T-cell (primary cell): ENCODE measurements at places on chromosomes 13 and 19. TPM values are rescaled to one million over a fixed set of nuclear protein-coding genes. Genes with fewer than 3 reads are reported as not detected.

Gene LHB
- not detected for total RNA-seq

Gene LGALS7
- not detected for total RNA-seq

Gene FGF22
- total RNA-seq: 2.8 TPM

Gene STX10
- total RNA-seq: 55.1 TPM

DNA sequence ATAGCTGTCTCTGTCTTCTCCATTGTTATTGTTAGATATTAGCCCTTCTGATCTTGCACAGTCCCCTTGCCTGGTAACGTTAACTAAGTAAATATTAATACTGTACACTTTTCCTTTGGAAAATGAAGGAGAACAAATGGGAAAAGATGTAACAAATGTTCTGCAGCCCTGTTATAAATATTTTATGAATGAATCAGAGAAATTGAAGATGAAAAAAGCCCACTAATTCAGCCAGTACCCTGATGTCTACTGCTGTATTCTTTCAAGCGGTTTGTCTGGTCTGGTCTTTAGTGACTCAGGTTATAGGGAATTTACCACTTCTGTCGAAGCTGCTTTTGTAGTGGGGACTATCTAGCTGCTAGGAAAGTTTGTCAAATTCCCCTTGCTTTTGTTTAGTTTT, 121.0 kb downstream of the COG6 start:
- no peak overlapping the region for H3K27ac ChIP-seq
- DNase-seq: no peak
- H3K36me3 ChIP-seq: no peaks in the 10 kb centered on the region
- H3K4me1 ChIP-seq: peaks cover 9% of the 10 kb centered on the region
- H3K4me3 ChIP-seq: no peak overlapping the region

Gene PNMA8B
- total RNA-seq: 0.28 TPM

DNA sequence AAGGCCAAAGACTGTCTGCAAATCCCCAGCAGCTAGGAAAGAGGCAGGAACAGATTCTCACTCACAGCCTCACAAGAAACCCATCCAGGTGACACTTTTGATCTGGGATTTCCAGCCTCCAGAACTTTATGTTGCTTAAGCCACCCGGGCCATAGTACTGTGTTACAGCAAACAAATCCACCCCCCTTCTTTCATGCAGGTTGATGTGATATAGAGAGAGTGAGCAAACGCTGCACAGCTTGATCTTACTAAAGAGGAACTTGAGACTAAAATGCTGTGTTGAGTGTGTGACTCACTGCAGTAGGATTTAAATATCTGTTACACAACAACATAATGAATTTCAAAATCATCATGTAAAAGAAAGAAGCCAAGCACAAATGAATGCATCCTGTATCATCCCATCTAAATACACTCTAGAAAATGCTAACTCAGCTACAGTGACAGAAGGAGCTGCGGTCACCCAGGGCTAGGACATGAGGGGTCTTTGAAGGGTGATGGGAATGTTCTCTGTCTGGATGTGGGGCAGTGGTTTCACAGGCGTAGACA, 32.2 kb downstream of the RCBTB2 start:
- H3K27me3 ChIP-seq: no peaks in the 10 kb centered on the region
- H3K4me3 ChIP-seq: no peak overlapping the region
- H3K36me3 ChIP-seq: no peaks in the 10 kb centered on the region
- H3K4me1 ChIP-seq: peaks cover 44% of the 10 kb centered on the region
- H3K27ac ChIP-seq: no peak overlapping the region

GRCh38 chr19:35011091-35011689, 11.1 kb downstream of the GRAMD1A start:
- peaks cover 15% of the 10 kb centered on the region for H3K36me3 ChIP-seq
- no peak overlapping the region for H3K4me3 ChIP-seq
- H3K27me3 ChIP-seq: no peaks in the 10 kb centered on the region
- H3K27ac ChIP-seq: peak overlapping the region; percentile 82
- peaks cover 25% of the 10 kb centered on the region for H3K4me1 ChIP-seq

DNA sequence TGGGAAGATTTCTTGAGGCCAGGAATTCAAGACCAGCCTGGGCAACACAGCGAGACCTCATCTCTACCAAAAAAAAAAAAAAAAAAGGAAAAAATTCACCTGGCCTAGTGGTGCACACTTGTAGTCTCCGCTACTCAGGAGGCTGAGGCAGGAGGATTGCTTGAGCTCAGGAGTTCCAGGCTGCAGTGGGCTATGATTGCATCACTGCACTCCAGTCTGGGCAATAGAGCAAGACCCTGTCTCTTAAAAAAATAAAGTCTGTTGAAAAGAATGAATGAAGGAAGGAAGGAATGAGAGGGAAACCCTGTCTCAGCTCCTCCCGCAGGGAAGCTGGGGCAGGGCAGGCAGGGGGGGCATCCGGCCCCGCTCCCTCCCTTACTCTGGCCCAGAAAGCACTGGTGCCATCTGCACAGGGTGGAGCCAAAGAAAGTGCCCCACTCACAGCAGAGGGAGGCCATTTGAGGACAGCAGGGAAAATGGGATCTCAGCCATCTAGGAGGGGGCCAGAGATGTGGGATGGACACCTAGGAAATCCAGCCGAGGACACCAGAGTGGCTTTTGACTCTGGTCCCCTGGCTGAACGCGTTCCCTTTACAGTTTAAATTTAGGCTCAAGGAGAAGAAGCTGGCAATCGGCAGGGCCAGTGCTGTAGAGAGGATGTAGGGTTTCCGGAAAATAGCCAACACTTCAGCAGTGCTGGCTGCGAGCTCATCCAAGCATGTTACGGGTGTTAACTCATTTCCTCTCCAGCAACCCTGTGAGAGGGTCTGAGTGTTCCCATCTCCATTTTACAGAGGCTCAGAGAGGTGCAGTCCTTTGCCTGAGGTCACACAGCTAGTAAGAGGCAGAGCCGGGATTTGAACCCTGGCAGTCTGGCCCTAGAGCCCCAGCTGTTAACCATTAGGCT, 3.6 kb upstream of the HPN start:
- DNase-seq: no peak
- H3K27ac ChIP-seq: no peak overlapping the region
- peaks cover 3% of the 10 kb centered on the region for H3K4me1 ChIP-seq
- H3K27me3 ChIP-seq: peaks cover 48% of the 10 kb centered on the region

- H3K4me3 ChIP-seq: no peak overlapping the region
- DNase-seq: peak; percentile 76
- H3K4me1 ChIP-seq: peaks cover 31% of the 10 kb centered on the region
- H3K27ac ChIP-seq: no peak overlapping the region
- no peaks in the 10 kb centered on the region for H3K36me3 ChIP-seq
- peaks cover 15% of the 10 kb centered on the region for H3K27me3 ChIP-seq
Observed at GRCh38 chr19:17996826-17997316, 11.1 kb upstream of the ARRDC2 start.

- H3K4me1 ChIP-seq: peaks cover 18% of the 10 kb centered on the region
- no peak overlapping the region for H3K4me3 ChIP-seq
- no peak for DNase-seq
- no peaks in the 10 kb centered on the region for H3K27me3 ChIP-seq
Observed at GRCh38 chr19:34353546-34353945, 11.4 kb upstream of the GPI start.

Gene HOMER3
- total RNA-seq: 1.6 TPM

DNA sequence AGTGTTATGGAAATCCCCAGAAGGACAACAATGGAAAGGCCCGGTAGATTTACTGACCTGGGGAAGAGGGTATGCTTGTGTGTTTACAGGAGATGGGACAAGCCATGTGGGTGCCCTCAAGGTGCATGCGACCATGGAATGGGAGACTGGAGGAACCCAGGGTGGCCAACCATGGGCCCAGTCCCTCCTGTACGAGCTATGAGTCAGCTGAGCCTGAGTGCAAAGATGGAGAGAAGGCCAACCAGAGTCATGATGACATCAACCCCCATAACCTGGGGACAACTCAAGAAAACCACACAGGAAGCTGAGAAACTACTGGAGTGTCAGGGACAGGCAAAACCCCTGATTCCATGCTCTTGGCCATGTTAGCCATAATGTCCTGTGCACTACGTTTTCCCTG, 7.8 kb downstream of the ZNF350 start:
- peaks cover 31% of the 10 kb centered on the region for H3K36me3 ChIP-seq
- no peak overlapping the region for H3K27ac ChIP-seq
- no peak for DNase-seq
- H3K4me3 ChIP-seq: no peak overlapping the region
- no peaks in the 10 kb centered on the region for H3K27me3 ChIP-seq

DNA sequence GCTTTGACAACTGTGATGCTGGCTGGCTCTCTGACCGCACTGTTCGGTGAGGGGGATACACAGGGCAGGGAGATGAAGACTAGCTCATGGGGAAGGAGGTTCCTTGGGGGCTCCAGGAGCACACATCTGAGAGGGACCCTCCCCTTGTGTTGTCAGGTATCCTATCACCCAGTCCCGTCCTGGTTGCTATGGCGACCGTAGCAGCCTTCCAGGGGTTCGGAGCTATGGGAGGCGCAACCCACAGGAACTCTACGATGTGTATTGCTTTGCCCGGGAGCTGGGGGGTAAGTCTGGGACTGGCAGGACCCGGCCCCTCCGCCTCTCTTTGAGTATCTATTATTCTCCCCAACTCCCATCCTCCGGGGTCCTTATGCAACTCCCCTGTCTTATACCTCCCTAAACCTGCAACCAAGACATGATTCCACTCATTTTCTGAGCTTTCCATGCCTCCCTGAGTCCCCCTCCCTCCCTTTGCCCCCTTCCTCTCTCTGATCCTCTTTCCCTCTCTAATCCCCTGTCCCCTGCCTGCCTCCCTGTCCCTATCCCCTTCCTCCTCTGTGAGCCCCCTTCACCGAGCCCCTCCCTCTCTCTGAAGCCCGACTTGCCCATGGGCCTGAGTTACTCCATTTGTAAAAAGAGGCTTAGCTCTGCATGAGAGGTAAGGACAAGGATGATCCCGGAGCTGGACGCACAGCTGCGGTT, 12.5 kb downstream of the NCAN start:
- peak overlapping the region; percentile 12 for H3K4me3 ChIP-seq
- DNase-seq: no peak
- no peaks in the 10 kb centered on the region for H3K36me3 ChIP-seq
- no peaks in the 10 kb centered on the region for H3K4me1 ChIP-seq
- no peak overlapping the region for H3K27ac ChIP-seq

Gene ZNF813
- total RNA-seq: 6.6 TPM

GRCh38 chr19:31560086-31561060, 211.1 kb upstream of the TSHZ3 start:
- H3K4me3 ChIP-seq: no peak overlapping the region
- H3K27me3 ChIP-seq: peaks cover 14% of the 10 kb centered on the region
- H3K27ac ChIP-seq: no peak overlapping the region
- H3K4me1 ChIP-seq: no peaks in the 10 kb centered on the region

DNA sequence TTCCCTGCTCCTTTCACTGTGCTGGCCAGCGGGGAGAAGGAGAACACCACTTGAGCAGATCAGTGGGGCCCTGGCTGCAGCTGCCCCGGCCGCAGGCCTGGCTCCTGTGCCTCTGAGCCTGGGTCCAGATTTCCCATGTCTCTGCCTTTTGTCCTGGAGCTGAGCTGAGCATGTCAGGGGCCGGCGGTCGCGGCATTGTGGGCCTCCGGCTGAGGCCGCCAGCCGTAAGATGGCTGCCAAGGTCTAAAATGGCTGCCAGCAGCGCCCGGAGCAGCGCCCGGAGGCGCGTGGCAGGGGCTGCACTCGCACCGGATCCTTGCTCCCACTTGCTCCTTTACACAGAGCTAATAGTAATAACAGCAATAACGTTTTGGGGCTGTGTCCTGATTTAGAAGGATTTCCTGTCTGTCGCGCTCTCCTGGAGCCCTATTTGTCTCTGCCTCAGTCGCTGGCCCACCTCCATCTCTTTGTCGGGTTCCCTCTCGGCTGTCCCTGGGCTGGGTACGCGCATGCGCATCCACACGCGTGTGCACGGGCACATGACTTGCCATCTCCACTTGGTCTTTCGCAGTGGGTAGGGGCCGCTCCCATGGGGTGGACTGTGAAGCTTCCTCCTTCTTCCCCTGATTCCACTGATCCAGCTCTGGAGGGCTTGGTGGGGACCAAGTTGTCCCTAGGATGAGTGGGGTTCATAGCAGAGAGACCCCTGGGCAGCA, 32.1 kb downstream of the LYL1 start:
- H3K27me3 ChIP-seq: peaks cover 46% of the 10 kb centered on the region
- H3K4me1 ChIP-seq: no peaks in the 10 kb centered on the region
- no peak overlapping the region for H3K27ac ChIP-seq
- H3K4me3 ChIP-seq: no peak overlapping the region

- peaks cover 20% of the 10 kb centered on the region for H3K4me1 ChIP-seq
- DNase-seq: no peak
- no peaks in the 10 kb centered on the region for H3K27me3 ChIP-seq
- peaks cover 14% of the 10 kb centered on the region for H3K36me3 ChIP-seq
- peak overlapping the region; percentile 48 for H3K27ac ChIP-seq
Observed at GRCh38 chr19:52296400-52296772, 583 bp upstream of the ZNF480 start.

DNA sequence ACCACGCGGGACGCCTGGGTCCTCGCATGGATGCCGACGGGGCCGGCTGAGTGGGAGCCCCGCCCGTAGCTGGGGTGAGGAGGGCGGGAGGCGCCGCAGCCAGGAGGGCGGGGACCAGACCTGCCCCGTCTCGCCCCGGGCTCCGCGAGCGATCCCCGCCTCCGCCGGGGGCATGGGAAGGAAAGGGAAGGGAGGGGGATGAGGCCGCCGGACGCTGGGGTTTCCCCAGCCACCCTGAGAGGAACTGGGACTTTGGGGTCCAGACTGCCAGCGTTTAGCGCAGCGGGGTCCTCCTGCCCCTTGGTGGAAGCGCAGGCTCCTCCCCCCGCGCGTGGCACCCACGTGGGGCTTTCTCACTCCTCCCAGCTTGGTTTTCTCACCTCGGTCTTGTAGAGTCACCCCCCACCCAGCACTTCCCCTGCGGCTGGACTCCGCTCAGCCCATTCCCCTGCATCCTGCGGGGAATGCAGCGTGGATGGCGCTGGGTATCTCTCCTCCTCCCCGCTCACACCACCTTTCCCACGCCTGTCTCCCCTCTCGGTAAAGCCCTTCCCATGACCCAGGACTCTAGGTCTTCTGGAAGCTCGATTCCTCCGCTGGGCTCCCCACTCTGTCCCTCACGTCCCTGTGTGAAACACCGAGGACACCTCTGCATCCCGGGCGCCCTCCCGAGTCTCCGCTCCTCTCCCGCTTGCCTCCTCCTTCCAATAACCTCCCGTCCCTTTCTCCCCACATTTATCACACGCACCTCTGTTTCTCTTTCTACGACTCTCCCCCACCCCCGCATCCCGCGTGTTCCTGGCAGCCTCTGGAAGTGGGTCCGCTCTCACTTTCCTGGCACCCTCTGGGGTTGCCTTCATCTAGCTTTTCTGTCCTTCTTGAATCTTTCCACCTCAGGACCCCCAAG, 2.1 kb downstream of the TGFB1 start:
- no peaks in the 10 kb centered on the region for H3K36me3 ChIP-seq
- peak overlapping the region; percentile 94 for H3K4me3 ChIP-seq
- peaks cover 49% of the 10 kb centered on the region for H3K4me1 ChIP-seq
- no peaks in the 10 kb centered on the region for H3K27me3 ChIP-seq
- peak overlapping the region; percentile 92 for H3K27ac ChIP-seq

DNA sequence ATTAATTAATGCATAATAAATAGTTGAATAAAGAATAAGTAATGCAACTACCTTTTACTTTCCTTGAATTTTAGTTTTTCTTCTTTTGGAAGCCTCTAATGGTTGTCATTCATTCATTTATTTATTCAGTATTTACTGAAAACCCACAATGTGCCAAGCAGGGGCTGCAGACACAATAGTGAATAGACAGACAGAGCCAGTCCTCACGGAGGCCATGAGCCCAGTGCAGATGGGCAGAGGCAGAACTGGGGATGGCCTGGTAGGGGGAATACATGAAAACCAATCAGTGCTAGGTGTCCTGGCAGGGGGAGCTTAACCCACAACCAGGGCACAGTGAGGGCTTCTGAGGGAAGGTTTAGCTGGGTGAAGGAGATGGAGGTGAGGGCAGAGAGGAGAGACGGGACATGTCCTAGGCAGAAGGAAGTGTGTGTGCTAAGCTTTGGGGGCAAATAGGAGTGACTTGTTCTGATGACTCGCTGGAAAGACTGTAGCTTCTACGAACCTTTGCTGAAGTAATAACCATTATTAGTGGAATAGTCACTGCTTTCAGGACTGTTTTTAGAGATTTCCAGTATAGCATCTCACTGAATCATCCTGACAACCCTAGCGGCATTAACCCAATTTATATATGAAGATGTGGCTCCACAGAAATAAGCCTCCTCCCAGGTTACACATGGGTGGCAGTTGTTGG, 55.9 kb downstream of the ERCC5 start:
- no peaks in the 10 kb centered on the region for H3K36me3 ChIP-seq
- no peak overlapping the region for H3K4me3 ChIP-seq
